LoVo (cell line): ENCODE measurements at places on chromosomes 4 and X.
A peak's percentile ranks its signal among the peaks of the same experiment; 100 is the strongest.

DNA sequence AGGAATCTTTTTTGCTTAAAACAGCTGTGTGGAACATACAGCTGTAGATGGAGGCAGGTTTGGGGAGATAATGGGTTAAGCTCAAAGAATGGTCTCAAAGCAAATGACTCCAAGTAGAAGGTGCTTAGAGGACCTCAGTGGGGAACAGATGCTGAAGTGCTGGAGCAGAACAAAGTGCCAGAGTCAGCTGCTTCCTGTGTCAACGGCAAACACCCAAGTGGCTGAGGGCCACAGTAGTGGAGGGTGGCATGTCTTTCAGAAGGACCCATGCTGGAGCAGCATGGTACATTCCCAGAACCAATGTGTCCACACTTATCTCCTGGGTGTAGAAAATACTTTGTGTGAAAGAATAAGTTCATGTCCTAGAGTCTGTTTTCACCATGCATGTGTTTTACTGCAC, 197.5 kb downstream of the CCNG2 start:
- no peak for DNase-seq

- DNase-seq, result no peak
Measured at GRCh38 chrX:68428431-68428830, 4.9 kb downstream of the OPHN1 start.

- DNase-seq, result no peak
Measured at GRCh38 chr4:81427344-81427821, 44.3 kb downstream of the RASGEF1B start.

GRCh38 chrX:22912616-22913015, 87.1 kb upstream of the DDX53 start:
- DNase-seq, result no peak

DNA sequence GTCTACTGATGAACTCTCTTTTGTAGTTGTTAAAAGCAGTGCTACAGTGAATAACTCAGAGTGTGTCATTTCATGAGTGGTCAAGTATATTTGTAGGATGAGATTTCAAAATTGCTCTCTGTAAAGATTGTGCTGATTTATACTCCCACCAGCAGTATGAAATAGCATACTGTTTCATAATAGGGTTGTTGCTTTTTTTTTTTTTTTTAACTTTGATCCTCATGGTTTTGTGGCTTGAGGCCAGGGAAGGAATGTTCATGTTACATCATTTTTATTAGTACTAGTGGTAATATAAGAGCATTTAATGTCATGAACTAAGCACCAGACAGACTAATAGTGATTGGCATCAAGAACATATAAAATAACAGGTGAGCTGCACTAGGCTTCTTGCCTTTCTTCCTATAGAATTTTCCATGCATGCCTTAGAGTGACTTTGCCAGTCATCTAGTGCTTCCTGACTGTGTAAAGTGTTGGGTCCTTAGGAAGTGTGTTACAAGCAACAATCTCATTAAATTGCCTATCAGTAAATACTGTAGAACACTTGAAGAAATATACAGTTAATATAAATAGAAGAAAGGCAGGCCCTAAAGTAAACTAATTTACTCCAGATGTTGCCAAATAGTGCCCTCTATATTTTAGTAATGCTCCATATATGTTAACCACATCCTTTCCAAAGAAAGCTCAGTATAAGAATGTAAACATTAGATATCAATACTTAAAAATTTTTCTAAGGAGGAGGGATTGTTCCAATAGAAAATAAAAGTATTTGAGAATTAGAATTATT, 38.6 kb upstream of the MSMO1 start:
- DNase-seq, result no peak

DNA sequence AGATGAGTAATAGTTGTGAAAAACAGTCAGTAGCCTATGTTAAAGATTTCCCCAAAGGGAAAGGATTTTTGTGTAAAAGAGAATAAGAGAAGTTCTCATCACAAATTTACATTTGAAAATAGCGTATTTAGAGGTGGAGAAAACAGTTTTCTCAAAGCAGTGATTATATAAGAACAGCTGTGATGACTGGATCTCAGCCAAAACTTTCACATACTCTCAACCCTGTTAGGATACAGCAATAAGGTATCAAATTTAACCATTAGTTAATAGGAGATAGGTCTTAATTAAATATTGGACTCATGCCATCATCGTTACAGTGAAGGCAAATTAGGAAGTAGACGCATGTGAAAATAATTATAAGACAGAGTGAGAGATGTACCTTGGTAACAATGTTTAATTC, 622.7 kb downstream of the PCDH18 start:
- no peak for DNase-seq

- DNase-seq, result no peak
Measured at GRCh38 chr4:187059021-187059420, 335.4 kb upstream of the FAT1 start.

- DNase-seq, result no peak
Measured at GRCh38 chrX:102745857-102746584, 25.5 kb downstream of the GPRASP3 start.

DNA sequence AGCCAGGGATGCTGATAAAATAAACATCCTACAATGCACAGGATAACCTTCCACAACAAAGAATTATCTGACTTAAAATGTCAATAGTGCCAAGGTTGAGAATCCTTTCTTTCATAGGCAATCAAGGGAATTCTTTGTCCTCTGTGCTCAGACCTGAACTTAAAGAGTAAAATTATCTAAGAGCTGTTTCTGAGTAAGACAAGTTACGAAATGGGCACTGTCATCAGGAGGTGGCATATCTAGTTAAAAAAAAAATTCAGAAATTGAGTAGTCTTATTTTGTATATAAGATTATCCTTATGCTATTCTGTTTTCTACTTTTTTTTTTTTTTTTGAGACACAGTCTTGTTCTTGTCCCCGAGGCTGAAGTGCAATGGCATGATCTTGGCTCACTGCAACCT, 3.3 kb upstream of the RAB33B start:
- DNase-seq, result no peak

DNA sequence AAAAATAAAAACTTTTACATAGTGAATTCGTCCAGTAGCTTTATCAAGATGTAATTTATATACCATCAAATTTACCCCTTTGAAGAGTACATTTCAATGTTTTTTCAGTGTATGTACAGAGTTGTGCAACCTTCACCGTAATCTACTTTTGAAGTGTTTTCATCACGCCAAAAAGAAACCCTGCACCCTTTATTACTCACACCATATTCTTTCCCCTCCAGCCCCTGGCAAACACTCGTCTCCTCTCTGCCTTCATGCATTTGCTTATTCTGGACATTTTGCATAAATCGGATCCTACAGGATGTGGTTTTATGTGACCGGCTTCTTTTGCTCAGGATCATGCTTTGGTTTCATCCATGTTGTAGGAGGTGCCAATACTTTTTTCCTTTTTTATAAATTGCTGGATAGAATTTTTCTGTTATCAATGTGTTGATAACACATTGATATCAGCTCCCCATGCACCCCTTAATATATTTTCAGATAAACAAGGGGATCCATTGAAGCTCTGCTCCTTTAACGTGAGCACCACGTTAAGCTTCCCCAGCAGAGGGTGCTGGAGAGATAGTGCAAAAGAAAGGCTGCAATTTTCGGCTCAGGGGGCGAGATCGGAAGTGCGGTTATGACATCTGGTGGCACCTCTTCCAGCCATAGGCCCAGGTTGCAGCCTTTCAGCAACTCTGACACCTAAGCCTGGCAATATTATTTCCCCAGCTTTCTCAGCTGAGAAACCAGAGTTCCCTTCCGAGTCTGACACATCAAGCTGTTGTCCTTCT, 100.1 kb upstream of the VCX3B start:
- DNase-seq, result peak; percentile 0
